Muscle of leg (tissue), 16 donors: ENCODE measurements at places on chromosomes 4 and X. TPM values are rescaled to one million over a fixed set of nuclear protein-coding genes. Genes with fewer than 3 reads are reported as not detected.

DNA sequence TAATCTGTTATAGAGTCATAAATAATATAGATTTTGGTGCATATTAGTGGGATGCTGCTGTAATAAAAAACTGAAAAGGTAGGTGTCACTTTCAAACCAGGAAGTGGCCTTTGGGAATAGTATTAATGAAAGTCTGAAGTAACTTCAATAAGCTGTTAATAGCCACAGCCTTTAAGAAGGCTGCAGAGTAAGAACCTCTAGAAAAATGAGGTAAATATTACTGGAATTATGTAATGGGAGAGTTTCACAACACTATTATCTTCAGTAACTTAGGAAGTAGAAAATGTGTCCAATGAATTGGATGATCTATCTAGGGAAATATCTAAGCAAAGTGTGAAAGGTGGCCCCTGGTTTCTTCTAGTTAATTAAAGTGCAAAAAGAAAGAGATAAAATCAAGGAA lies 104.7 kb downstream of the NCAPG start:
- H3K4me3 ChIP-seq: no peak overlapping the region
- no peaks in the 10 kb centered on the region for H3K36me3 ChIP-seq
- no peaks in the 10 kb centered on the region for H3K27me3 ChIP-seq
- DNase-seq: no peak
- H3K4me1 ChIP-seq: no peaks in the 10 kb centered on the region

- H3K36me3 ChIP-seq: no peaks in the 10 kb centered on the region
- no peak for DNase-seq
- no peak overlapping the region for H3K4me3 ChIP-seq
- H3K27me3 ChIP-seq: no peaks in the 10 kb centered on the region
- no peaks in the 10 kb centered on the region for H3K4me1 ChIP-seq
Measured at GRCh38 chr4:105808750-105809041, 86.6 kb upstream of the NPNT start.

DNA sequence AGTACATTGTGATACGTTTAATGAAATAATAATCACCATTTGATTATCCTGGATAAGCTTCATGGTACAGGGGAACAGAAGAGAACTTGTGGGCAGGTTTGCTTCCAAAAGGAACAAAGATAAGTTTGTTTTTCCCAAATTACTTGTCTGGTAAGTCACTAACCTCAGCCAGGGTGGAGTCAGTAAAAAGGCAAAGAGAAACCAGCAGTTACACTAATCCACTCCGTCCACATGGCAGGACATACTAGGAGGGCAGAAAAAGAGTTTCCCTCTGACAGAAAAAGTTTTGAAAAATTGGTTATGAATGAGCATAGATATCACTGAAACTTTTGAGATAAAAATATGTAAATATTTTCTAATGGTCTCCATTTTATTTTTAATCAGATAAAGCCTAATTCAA lies 285.9 kb downstream of the IL15 start:
- no peaks in the 10 kb centered on the region for H3K27me3 ChIP-seq
- no peak for DNase-seq
- no peak overlapping the region for H3K27ac ChIP-seq
- no peaks in the 10 kb centered on the region for H3K36me3 ChIP-seq
- no peak overlapping the region for H3K4me3 ChIP-seq

DNA sequence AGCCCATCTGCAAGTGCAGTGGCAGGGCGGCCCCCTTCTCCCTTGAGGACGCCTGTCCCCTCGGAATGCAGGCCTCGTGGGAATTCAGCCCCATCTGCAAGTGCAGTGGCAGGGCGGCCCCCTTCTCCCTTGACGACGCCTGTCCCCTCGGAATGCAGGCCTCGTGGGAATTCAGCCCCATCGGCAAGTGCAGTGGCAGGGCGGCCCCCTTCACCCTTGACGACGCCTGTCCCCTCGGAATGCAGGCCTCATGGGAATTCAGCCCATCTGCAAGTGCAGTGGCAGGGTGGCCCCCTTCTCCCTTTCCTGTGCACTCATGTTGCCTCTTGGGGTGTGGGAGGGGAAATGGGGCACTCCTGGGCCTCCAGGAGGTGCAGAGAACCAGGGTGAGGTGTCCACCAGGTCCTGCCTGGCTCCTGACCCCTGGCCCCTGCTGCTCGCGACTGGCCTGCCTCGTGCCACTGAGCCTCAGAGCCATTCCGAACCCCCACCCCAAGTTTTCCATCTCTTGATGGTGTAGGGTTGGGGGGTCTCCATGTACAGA lies 6.8 kb upstream of the SLC26A1 start:
- peaks cover 20% of the 10 kb centered on the region for H3K4me1 ChIP-seq
- H3K27ac ChIP-seq: no peak overlapping the region
- no peaks in the 10 kb centered on the region for H3K36me3 ChIP-seq
- no peak overlapping the region for H3K4me3 ChIP-seq
- peaks cover 86% of the 10 kb centered on the region for H3K27me3 ChIP-seq

- peaks cover 3% of the 10 kb centered on the region for H3K27me3 ChIP-seq
- peak overlapping the region; percentile 14 for H3K4me3 ChIP-seq
- peaks cover 13% of the 10 kb centered on the region for H3K4me1 ChIP-seq
- peak; percentile 80 for DNase-seq
- peak overlapping the region; percentile 88 for H3K27ac ChIP-seq
Measured at GRCh38 chrX:76148753-76149152, 24.1 kb upstream of the PBDC1 start.

DNA sequence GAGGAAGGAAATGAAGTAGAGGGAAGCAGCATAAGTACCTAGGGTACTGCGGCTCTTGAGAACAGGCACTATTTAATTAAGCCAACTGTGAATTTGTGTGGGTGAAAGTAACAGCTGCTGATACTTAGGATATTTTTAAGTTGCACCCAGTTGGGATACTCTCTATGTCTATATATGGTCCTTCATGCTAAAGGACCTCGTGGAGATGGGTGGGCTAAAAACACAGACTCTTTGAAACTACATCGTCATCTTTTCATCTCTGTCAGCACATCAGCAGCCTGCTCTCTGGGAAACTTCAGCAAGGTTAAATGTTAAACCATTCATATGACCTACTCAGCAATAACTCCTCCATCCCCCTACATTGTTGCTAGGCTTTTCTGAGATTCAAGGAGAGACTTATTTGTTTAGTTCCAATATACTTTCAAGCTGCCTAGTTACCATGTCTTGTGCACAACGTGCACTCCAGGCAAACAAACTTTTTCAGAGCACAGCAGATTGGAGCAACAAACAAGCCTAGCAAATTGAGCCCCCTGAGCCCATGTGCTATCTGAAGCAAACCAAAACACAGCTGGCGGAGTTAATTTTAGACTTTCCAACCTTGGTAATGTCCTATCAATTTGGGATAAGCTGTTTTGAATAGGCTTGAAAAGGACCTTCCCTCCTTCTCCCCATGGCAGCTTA lies 6.2 kb upstream of the MOB1B start:
- no peaks in the 10 kb centered on the region for H3K36me3 ChIP-seq
- H3K4me1 ChIP-seq: peaks cover 14% of the 10 kb centered on the region
- H3K27ac ChIP-seq: peak overlapping the region; percentile 78
- DNase-seq: peak; percentile 46
- no peak overlapping the region for H3K4me3 ChIP-seq

- H3K4me3 ChIP-seq: no peak overlapping the region
- peak overlapping the region; percentile 59 for H3K27ac ChIP-seq
- H3K36me3 ChIP-seq: no peaks in the 10 kb centered on the region
- peaks cover 43% of the 10 kb centered on the region for H3K4me1 ChIP-seq
- no peak for DNase-seq
Measured at GRCh38 chr4:3287972-3288570, 4.8 kb upstream of the RGS12 start.

GRCh38 chr4:114116861-114117260 lies 137.4 kb upstream of the ARSJ start:
- no peak for DNase-seq
- no peak overlapping the region for H3K4me3 ChIP-seq
- no peaks in the 10 kb centered on the region for H3K27me3 ChIP-seq
- H3K36me3 ChIP-seq: no peaks in the 10 kb centered on the region

- H3K4me1 ChIP-seq: peaks cover 3% of the 10 kb centered on the region
- peaks cover 79% of the 10 kb centered on the region for H3K27me3 ChIP-seq
- no peak overlapping the region for H3K27ac ChIP-seq
- no peak overlapping the region for H3K4me3 ChIP-seq
- H3K36me3 ChIP-seq: no peaks in the 10 kb centered on the region
Measured at GRCh38 chrX:153878969-153879653, 6.9 kb downstream of the L1CAM start.

- no peaks in the 10 kb centered on the region for H3K36me3 ChIP-seq
- no peaks in the 10 kb centered on the region for H3K27me3 ChIP-seq
- no peak overlapping the region for H3K27ac ChIP-seq
- H3K4me1 ChIP-seq: peaks cover 5% of the 10 kb centered on the region
- H3K4me3 ChIP-seq: no peak overlapping the region
- peak; percentile 68 for DNase-seq
Measured at GRCh38 chr4:73603271-73603710, 16.9 kb downstream of the RASSF6 start.

- DNase-seq: no peak
- H3K27ac ChIP-seq: no peak overlapping the region
- no peaks in the 10 kb centered on the region for H3K27me3 ChIP-seq
- no peaks in the 10 kb centered on the region for H3K36me3 ChIP-seq
- no peaks in the 10 kb centered on the region for H3K4me1 ChIP-seq
Measured at GRCh38 chr4:109989044-109989443, 76.4 kb downstream of the EGF start.

DNA sequence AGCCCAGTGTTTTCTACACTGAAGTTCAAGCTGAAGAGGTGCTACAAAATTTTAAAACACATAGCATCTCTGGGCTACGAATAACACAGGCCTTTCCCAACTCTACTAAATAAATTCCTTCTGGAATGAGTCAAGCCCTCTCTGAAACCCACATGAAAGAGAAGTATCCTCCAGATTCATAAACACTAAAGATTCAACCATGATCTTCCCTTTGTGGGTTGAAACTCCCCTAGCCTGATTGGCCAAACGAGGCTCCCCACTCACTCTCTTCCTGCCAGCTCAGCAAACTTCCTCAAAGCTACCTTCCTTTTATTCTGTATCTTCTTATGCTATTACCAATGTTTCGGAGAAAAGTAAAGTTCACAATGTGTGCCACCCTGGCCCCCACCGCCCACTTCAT lies 95.4 kb downstream of the NKX6-1 start:
- no peak for DNase-seq
- no peaks in the 10 kb centered on the region for H3K4me1 ChIP-seq
- no peak overlapping the region for H3K4me3 ChIP-seq
- no peaks in the 10 kb centered on the region for H3K36me3 ChIP-seq
- H3K27ac ChIP-seq: no peak overlapping the region
- H3K27me3 ChIP-seq: no peaks in the 10 kb centered on the region

DNA sequence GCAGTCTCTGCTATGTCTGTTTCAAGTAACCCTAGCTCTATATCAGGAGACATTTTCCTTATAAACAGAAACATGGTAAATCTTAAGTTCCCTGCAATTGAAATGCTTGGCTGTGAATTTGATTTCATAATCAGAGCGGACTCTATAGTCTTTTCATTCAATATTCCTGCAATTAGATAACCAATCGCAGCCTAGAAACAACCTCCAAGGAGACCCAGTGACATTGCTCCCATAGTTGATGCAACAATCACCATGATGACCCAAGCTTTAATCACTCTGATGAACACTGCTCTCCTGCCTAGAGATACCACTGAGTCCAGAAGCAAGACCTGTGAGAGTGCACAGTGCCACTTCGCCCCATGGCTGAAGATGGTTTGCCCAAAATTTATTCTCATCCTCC lies at the start of gene CABS1:
Gene CABS1 (plus strand): TSS at position 301 of the 400 bp plus-strand sequence. CDS start 59 bp downstream, at position 360.
- H3K27ac ChIP-seq: no peak within 1 kb of the TSS
- no peak within 1 kb of the TSS for H3K4me3 ChIP-seq
- no peaks in the 10 kb centered on the region for H3K4me1 ChIP-seq

DNA sequence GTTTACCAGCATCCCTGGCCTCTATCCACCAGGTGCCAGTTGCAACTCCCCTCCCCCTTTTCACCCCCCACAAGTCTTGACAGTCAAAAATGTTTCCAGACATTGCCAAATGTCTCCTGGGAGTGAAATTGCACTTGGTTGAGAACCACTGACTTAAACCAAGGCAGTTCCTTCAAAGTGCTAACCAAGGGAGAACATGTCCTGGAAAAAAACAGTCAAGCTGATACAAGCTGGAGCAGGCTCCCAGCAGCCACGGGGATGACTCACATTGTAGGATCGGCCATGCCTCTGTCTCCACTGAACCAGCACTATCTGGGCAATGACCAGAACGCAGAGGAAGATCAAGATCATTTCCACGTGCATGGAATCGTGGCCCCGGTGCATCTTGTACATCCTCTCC lies 11.4 kb downstream of the RNF175 start:
- H3K4me1 ChIP-seq: no peaks in the 10 kb centered on the region
- no peaks in the 10 kb centered on the region for H3K36me3 ChIP-seq
- H3K27me3 ChIP-seq: no peaks in the 10 kb centered on the region

GRCh38 chrX:35561985-35562384 lies 236.2 kb upstream of the MAGEB16 start:
- H3K4me3 ChIP-seq: no peak overlapping the region
- H3K27me3 ChIP-seq: peaks cover 8% of the 10 kb centered on the region
- DNase-seq: no peak
- no peak overlapping the region for H3K27ac ChIP-seq
- no peaks in the 10 kb centered on the region for H3K4me1 ChIP-seq
- no peaks in the 10 kb centered on the region for H3K36me3 ChIP-seq

GRCh38 chr4:123406872-123407271 lies 10.3 kb downstream of the SPRY1 start:
- DNase-seq: peak; percentile 82
- peaks cover 29% of the 10 kb centered on the region for H3K4me1 ChIP-seq
- peaks cover 20% of the 10 kb centered on the region for H3K36me3 ChIP-seq

DNA sequence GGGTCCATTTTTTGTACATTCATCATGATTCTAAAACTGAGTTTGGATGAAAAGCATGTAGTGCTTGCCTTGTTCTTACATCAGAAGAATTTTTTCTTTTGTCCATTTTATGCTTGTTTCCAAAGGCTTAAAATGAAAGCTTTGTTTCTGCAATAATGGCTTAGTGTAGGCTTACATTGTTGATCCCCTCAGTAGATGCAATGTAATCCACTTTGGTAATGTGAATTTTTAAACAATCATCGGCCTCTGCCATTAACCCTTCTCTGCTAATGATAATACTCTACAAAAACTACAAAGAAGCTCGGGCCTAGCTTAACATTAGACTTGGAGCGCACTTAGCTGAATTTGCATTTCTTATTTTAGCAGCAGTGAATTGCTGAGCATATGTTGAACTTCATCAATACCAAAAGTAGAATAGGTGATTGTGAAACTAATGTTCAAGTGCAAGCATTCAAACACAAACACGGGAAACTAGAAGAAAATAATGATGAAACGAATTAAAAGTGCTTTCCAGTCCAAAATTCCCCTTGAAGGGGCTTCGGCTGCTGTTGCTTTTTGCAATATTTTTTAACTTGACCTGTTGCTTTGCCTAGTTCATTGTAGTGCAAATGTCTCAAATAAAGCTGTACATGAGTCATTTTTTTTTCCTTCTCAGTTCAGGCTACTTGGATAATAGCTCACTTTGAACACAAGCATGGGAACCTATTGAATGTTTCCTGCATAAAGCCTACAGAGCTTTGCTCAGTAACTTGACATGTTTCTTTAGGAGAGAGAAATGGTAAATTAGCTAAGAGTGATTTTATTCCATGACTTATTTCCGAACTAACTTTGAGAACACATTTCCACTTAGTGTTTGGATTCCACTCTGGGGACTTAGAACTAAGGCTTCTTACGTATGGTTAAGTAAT lies 66.5 kb downstream of the SLIT2 start:
- no peaks in the 10 kb centered on the region for H3K4me1 ChIP-seq
- peak; percentile 27 for DNase-seq
- H3K27me3 ChIP-seq: no peaks in the 10 kb centered on the region
- H3K36me3 ChIP-seq: no peaks in the 10 kb centered on the region
- H3K4me3 ChIP-seq: no peak overlapping the region

BCLAF3 gene
- total RNA-seq: 6.7 TPM

ARMCX4 gene
- 18.5 TPM for total RNA-seq

DCAF4L1 gene
- 0.18 TPM for total RNA-seq
